Osteocyte (in vitro differentiated cells): ENCODE measurements at places on chromosomes 3 and 15. TPM values are rescaled to one million over a fixed set of nuclear protein-coding genes. Genes with fewer than 3 reads are reported as not detected.

DNA sequence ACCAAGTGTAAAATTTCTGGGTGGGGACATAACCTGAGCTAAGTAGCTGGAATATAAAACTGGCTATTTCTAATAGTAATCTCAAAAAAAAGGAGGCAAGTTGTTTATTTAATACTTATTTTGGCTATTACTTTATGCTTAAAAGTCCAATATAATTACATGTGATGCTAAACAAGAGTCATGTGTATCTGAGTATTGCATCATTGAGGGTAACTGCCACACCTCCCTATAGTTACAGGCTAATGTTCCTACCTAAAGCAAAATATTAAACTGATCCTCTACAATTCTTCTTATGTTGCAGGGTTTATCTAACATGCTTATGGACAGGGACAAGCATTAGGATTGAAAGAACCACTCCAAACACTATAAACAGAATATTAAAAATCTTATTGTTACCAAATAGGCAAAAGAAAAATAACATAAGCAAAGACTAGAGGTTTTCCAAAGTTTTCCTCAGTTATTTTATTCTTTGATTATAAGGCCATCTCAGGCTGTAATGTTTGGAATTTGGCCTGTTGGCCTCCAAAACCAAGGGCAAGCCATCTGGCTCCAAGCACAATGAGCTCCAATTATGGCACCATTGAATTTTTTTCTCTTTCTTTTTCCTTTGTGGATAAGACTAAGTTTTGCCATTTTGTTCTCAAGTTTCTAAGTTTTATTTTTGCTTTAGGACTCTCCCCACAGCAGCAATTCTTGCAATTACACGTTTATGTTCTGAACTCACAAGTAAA, 75.8 kb upstream of the ABI3BP start:
- DNase-seq, result no peak

DNA sequence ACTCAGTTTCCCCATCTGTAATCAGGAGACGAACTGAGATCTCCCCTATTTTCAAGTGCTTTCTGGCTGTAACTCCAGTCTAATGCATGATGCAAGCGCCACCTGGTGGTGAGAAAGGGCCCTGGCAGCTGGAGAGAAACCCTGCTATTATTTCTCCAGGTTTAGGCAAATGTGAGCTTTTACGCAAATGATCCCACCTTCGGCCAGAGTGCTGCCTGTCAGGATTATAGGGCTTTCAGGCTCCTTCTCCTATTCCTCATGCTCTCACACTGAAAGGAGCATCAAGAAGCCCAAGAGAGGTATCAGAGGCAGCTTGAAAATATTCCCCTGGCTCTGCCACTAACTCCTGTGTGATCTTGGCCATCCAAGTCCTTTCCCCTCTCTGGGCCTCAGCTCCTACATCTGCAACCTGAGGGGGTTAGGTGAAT, 93.9 kb upstream of the RASGRF1 start:
- DNase-seq, result no peak

Gene TMEM266
- total RNA-seq, result not detected in 2 replicates

Gene VGLL4
- total RNA-seq, result 130 and 139 TPM in 2 replicates

GRCh38 chr3:159497361-159497760, 491.3 kb upstream of the IL12A start:
- DNase-seq, result no peak
